ENCODE measurements at places on chromosomes 7 and 10.

DNA sequence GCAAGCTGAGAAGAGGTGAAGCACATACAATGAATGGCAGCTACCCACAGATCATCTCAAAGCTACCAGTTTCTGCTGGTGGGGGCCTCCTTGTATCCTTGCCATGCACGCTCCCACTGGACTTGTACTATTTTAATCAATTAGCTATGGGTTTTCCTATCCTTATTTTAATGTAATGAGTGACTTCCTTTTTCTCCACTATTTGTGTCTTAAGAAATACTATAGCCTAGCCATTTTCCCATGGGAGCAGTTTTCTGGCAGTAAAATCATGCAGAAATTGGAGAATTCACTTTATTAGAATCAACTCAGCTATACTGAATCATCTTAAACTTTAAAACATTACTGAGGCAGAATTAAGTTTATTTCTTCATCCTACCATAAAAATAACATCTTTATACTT is 73.5 kb downstream of the CTNNA3 start:
- no peak overlapping the region for H3K27ac ChIP-seq

DNA sequence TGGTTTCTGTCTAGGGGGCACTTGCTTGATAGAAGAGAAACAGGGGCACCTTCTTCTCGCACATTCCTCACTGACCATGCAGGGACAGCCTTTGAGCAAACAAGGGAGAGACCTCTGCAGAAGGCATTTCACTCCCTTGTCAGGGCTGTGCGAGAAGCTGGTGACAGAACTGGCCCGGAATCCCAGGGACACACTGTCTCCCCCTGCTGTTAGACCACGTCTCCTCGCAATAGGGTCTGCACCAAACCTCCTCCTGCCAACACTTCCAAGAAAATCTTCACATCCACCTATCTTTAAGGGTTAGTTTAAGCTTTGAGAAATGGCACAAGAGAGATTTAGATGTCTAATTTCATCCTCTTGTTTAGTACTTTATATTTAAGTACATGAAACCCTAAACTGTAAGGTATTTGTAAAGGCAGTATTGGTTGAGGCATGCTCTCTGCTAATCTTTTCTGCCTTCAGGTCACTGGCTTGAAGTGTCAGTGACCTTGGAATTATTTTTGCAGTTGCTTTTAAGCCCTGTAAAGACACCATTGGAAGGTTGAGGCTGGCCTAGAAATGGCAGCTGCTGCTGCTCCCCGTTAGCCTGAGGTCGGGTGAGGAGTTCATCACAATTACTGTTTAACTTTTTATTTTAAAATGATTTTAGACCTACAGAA is 37.0 kb downstream of the RBM20 start:
- no peaks in the 10 kb centered on the region for H3K36me3 ChIP-seq
- no peak overlapping the region for H3K4me3 ChIP-seq
- H3K4me1 ChIP-seq, result peaks cover 13% of the 10 kb centered on the region
- peak; percentile 53 for DNase-seq

GRCh38 chr10:13206546-13207443 is 27.4 kb downstream of the UCMA start:
- peaks cover 14% of the 10 kb centered on the region for H3K36me3 ChIP-seq
- H3K27me3 ChIP-seq, result no peaks in the 10 kb centered on the region
- no peak overlapping the region for H3K4me3 ChIP-seq
- no peak for DNase-seq
- H3K4me1 ChIP-seq, result no peaks in the 10 kb centered on the region

- H3K36me3 ChIP-seq, result peaks cover 8% of the 10 kb centered on the region
- no peak overlapping the region for H3K27ac ChIP-seq
Measured at GRCh38 chr10:12237265-12238220, 41.6 kb downstream of the CDC123 start.

DNA sequence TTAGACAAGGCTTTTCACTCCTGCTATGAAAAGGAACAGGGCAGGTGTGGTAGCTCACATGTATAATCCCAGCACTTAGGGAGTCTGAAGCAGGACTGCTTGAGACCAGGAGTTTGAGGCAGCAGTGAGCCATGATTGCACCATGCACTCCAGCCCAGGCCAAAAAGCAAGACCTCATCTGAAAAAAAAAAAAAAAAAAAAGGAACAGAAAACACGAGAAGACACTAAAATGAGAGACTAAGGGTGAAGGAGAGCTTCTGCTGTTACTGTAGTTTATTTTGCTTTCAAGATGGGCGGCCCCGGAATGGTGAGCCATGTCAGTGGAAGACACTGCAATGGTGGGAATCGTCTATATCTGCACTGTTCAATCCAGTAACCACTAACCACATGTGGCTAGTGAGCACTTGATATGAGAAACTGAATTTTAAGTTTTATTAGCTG is 9.9 kb downstream of the PIP4K2A start:
- no peak overlapping the region for H3K27ac ChIP-seq
- H3K4me3 ChIP-seq, result no peak overlapping the region
- no peak for DNase-seq
- H3K4me1 ChIP-seq, result peaks cover 4% of the 10 kb centered on the region
- no peaks in the 10 kb centered on the region for H3K27me3 ChIP-seq

GRCh38 chr7:157990226-157990880 is 597.3 kb downstream of the PTPRN2 start:
- DNase-seq, result no peak
- H3K36me3 ChIP-seq, result no peaks in the 10 kb centered on the region
- H3K4me3 ChIP-seq, result no peak overlapping the region
- no peaks in the 10 kb centered on the region for H3K27me3 ChIP-seq
- peaks cover 21% of the 10 kb centered on the region for H3K4me1 ChIP-seq

- no peak overlapping the region for H3K27ac ChIP-seq
- H3K27me3 ChIP-seq, result no peaks in the 10 kb centered on the region
- DNase-seq, result no peak
- H3K36me3 ChIP-seq, result peaks cover 12% of the 10 kb centered on the region
- H3K4me3 ChIP-seq, result no peak overlapping the region
Measured at GRCh38 chr7:205115-206010, 13.0 kb downstream of the FAM20C start.

- DNase-seq, result no peak
- H3K27me3 ChIP-seq, result no peaks in the 10 kb centered on the region
- peaks cover 7% of the 10 kb centered on the region for H3K36me3 ChIP-seq
- H3K4me3 ChIP-seq, result peak overlapping the region; percentile 56
Measured at GRCh38 chr10:119723624-119724023, 2.2 kb upstream of the INPP5F start.

GRCh38 chr7:43570688-43571365 is 12.1 kb upstream of the STK17A start:
- H3K36me3 ChIP-seq, result no peaks in the 10 kb centered on the region
- DNase-seq, result no peak
- H3K4me3 ChIP-seq, result no peak overlapping the region
- H3K4me1 ChIP-seq, result no peaks in the 10 kb centered on the region
- H3K27me3 ChIP-seq, result no peaks in the 10 kb centered on the region

- H3K27me3 ChIP-seq, result no peaks in the 10 kb centered on the region
- H3K27ac ChIP-seq, result no peak overlapping the region
- no peak overlapping the region for H3K4me3 ChIP-seq
- DNase-seq, result no peak
- no peaks in the 10 kb centered on the region for H3K36me3 ChIP-seq
- peaks cover 6% of the 10 kb centered on the region for H3K4me1 ChIP-seq
Measured at GRCh38 chr7:115227473-115228235, 305.8 kb downstream of the MDFIC start.

- peaks cover 22% of the 10 kb centered on the region for H3K27me3 ChIP-seq
- H3K27ac ChIP-seq, result no peak overlapping the region
Measured at GRCh38 chr7:936386-937054, 18.0 kb downstream of the ADAP1 start.

- H3K4me3 ChIP-seq, result no peak overlapping the region
- no peaks in the 10 kb centered on the region for H3K27me3 ChIP-seq
- DNase-seq, result no peak
- H3K27ac ChIP-seq, result no peak overlapping the region
- peaks cover 5% of the 10 kb centered on the region for H3K4me1 ChIP-seq
Measured at GRCh38 chr10:3527869-3528268, 257.1 kb downstream of the KLF6 start.

GRCh38 chr7:96401200-96401599 is 79.3 kb upstream of the SLC25A13 start:
- H3K4me1 ChIP-seq, result no peaks in the 10 kb centered on the region
- DNase-seq, result no peak
- no peak overlapping the region for H3K4me3 ChIP-seq
- no peak overlapping the region for H3K27ac ChIP-seq
- H3K36me3 ChIP-seq, result no peaks in the 10 kb centered on the region

DNA sequence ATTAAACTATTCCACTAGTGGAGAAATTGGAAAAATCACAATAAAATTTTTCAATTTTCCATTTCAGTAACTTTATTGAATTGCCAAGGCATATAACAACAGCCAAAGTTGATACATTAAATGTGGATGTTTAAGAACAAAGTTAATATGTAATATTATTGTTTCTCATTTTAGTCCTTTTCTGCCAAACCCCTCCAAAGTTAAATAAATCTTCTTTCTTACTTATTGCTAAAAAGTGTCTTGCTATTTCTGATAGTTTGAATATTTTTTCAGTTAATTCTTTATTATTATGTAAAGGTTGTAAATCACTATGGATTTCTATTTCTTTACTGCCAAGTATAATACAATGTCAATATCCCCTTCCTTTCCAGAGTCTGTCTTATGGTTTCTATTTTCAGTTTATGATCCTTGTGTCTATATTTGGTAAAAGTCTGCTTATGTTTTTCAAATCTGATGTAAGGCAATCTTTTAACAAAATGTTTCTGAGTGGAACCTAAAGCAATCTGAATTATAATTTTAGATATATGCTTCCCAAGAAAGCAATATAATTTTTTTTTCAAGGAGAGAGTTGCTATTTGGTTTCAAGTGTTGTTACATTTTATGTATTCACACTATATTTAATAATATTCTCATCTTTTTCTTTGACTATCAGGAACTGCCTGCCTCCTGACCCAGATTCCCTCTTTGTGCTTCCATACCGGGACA is 80.3 kb upstream of the RHOBTB1 start:
- H3K27me3 ChIP-seq, result peaks cover 3% of the 10 kb centered on the region
- peaks cover 11% of the 10 kb centered on the region for H3K4me1 ChIP-seq
- no peak overlapping the region for H3K27ac ChIP-seq

GRCh38 chr10:3790858-3791257 is 5.8 kb upstream of the KLF6 start:
- H3K4me3 ChIP-seq, result no peak overlapping the region
- no peak for DNase-seq
- peaks cover 2% of the 10 kb centered on the region for H3K27me3 ChIP-seq
- H3K27ac ChIP-seq, result no peak overlapping the region
- peaks cover 25% of the 10 kb centered on the region for H3K4me1 ChIP-seq

DNA sequence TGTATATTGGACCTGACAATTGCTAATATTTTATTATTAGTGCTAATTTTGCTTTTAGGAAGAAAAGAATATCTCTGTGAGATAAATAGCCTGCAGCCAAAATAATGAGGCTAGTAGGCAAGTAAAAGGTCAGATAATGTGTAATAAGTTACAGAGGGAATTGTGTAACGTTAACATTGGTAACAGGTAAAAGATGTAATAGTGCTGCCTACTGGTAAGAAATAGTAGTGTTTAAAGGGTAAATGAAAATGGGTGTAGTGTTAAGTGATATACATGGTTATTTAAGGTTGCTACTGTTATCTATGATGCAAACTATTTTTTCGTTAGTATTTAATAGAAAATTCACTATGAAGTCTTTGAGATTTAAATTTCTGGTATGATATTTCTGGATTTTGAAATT is 9.2 kb upstream of the FOXP2 start:
- H3K4me3 ChIP-seq, result no peak overlapping the region
- no peaks in the 10 kb centered on the region for H3K36me3 ChIP-seq
- H3K4me1 ChIP-seq, result no peaks in the 10 kb centered on the region
- no peak for DNase-seq

DNA sequence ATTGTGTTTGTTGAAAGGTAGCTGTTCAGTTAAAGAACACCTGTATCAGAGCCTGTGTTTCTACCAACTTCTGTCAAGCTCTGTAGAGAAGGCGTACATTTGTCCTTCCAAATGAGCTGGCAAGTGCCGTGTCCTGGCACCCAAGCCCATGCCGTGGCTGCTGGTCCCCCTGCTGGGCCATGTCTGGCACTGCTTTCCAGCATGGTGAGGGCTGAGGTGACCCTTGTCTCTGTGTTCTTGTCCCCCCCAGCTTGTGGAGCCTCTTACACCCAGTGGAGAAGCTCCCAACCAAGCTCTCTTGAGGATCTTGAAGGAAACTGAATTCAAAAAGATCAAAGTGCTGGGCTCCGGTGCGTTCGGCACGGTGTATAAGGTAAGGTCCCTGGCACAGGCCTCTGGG is 154.9 kb downstream of the EGFR start:
- H3K4me3 ChIP-seq, result no peak overlapping the region
- no peak for DNase-seq
- no peaks in the 10 kb centered on the region for H3K27me3 ChIP-seq
- peaks cover 26% of the 10 kb centered on the region for H3K4me1 ChIP-seq

DNA sequence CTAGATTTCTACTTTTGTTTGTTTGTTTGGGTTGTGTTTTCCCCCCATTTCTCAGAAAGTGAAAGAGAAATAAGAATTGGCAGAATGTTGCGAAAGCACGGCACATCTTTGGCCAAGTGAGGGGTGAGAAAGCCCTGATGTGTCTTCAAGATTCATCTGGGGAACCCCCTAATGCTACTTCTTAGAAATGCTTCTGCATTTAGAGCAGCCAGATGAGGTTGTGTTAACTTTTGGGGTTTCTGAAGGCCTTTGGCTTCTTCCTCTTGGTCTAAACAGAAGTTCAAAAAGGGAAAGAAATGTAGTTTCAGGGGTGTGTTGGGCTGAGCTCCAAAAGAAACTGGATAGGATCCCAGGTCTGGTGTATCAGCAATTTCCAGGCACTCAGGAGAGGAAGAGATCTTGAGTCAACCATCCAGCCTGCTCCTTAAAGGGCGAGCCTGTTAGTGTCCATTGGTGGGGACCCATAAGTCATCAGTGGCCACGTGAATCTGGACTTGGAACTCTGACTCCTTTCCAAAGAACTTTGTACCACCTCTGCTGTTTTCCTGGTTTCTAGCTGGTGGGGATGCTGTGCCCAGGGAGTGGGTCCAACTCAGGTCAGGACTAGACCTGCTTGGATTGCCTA is 6.5 kb downstream of the DUSP5 start:
- no peak overlapping the region for H3K27ac ChIP-seq
- peaks cover 4% of the 10 kb centered on the region for H3K36me3 ChIP-seq
- peaks cover 22% of the 10 kb centered on the region for H3K27me3 ChIP-seq
- H3K4me3 ChIP-seq, result no peak overlapping the region
- H3K4me1 ChIP-seq, result peaks cover 28% of the 10 kb centered on the region
- DNase-seq, result no peak

DNA sequence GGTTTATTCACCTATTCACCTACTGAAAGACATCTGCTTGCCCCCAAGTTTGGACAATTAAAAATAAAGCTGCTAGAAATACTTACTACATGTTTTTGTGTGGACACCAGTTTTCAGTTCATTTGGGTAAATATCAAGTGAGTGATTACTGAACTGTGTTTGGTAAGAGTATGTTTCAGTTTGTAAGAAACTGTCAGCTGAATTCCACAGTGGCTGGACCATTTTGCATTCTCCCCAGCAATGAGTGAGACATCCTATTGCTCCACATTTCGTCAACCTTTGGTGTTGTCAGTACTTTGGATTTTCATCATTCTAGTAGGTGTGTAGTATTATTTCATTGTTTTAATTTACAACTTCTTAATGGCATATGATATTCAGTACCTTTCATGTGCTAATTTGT is 17.4 kb upstream of the IKZF1 start:
- no peaks in the 10 kb centered on the region for H3K36me3 ChIP-seq
- no peaks in the 10 kb centered on the region for H3K4me1 ChIP-seq
- no peak overlapping the region for H3K27ac ChIP-seq

GRCh38 chr7:127438836-127439235 is 46.3 kb upstream of the ZNF800 start:
- H3K36me3 ChIP-seq, result no peaks in the 10 kb centered on the region
- peaks cover 55% of the 10 kb centered on the region for H3K27me3 ChIP-seq
- H3K4me3 ChIP-seq, result no peak overlapping the region
- no peak overlapping the region for H3K27ac ChIP-seq

Measured in neural crest cell (in vitro differentiated cells).